ENCODE measurements at places on chromosomes 5 and 9.

DNA sequence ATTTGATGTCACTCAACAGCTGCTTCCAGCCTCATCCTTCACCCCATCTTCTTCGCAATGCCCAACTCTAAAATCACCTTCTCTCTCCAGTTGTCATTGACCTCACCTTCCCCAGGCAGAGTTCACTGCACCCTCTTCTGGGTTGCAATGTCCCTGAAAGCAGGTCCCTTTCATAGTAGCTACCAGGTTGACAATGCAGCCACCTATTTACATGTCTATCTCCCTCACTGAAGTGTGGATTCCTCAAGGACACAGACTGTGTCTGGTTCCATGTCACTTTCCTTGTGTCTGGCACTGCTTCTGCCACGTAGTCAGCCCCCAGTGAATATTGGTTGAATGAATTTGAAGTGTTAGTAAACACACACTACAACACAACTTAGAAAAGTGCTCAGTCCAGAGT lies 445.5 kb upstream of the WWC1 start:
- DNase-seq = no peak

GRCh38 chr5:77239126-77239741 lies 28.8 kb downstream of the PDE8B start:
- peak; percentile 57 for DNase-seq

DNA sequence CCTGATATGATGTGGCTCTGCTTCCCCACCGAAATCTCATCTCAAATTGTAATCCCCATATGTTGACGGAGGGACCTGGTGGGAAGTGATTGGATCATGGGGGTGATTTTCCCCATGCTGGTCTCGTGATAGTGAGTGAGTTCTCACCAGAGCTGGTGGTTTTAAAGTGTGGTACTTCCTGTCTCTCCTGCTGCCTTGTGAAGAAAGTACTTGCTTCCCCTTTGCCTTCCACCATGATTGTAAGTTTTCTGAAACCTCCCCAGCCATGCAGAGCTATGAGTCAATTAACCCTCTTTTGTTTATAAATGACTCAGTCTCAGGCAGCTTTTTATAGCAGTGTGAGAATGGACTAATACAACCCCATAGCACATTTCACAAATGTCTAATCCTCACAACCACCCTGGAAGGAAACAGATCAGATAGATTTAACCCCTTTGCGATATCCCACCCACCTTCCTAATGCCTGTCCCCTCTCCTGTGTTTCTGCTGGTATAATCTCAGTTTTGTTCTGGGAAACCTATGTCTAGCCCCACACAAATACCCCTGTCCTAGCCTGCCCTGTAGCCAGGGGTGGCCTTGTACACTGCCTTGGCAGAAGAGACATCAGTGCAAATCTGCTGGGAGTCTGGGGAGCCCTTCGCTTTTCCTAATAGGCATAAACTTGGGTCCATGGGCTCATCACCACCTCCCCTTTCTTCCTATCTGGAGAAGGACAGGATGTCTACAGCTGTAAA lies 157.0 kb upstream of the RAI14 start:
- DNase-seq = peak; percentile 8

- DNase-seq = no peak
These were observed 102.5 kb upstream of the BASP1 start for GRCh38 chr5:17114715-17115599.

GRCh38 chr5:173646692-173647091 lies 30.2 kb upstream of the BOD1 start:
- no peak for DNase-seq

DNA sequence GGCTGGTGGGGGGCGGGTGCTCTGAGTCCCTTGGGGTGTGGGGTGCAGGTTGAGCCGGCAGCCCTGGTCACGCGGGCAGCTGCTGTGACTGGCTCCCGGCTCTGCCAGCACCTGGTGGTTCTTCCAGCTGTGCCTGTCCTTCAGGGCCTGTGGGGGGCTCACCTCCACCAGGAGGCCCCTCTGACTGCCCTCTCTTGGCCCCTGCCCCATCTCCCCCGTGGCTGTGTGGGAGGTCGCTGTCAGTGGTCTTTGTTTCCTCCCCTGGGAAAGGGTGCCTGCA lies 3.3 kb downstream of the RXRA start:
- DNase-seq = no peak

DNA sequence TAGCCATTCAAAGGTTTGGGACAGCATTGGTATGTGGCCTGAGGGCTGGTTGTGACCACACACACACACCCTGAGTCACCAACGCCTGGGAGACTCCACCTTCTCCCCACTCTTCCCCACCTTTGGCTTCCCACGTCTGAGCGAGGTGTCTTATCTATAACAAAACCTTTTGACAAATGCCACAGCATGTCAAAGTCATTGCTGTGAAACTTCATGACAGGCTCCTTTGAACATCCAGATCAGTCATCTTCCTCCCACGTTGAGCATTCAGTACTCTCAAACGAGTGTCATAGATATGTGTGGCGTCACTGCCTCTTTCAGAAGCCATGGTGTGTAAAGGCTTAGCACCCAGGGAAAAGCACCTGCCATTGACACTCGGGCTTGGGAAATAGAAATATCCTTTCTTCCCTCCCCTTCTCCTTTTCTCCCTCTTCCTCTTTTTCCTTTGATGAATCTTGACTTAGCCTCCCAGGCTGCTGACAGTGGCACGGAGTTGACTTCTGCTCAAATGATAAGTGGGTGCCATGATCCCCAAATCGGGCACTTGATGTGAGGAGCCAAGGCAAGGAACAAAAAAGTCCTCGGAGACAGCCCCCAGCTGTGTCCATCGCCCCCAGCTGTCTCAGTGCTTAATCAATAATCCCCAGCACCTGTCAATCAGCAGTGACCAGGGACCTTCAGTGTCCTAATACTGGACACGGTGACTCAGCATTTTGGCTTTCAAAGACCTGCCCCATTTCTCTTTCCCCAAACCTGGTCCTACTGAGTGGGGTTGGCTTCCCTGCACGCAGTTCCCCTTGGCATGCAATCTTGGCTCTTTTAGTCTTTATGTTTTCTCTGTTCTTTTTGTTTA lies 114.8 kb downstream of the FGF18 start:
- no peak for DNase-seq

- no peak for DNase-seq
These were observed 49.7 kb downstream of the PARP8 start for GRCh38 chr5:50716134-50716533.

DNA sequence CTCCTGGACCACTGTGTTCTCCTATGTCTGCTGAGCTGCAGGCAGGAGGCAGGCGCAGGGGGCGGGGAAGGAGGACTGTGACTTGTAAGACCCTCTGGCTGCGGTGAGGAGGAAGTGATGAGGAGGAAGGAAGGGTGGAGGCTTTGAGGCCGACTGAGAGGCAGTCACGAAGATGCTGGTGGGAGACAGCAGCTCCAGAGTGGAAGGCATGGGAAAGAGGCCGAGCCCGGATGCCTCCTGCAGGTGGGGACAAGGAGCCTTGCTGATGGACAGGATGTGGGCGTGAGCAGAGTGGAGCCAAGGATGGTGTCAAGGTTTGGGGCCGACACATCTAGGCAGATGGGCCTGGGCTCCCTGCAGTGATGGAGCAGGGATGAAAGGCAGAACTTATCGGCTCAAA lies 74.3 kb upstream of the ICE1 start:
- DNase-seq = no peak

- no peak for DNase-seq
These were observed 180.9 kb downstream of the IRX2 start for GRCh38 chr5:2570586-2570985.

DNA sequence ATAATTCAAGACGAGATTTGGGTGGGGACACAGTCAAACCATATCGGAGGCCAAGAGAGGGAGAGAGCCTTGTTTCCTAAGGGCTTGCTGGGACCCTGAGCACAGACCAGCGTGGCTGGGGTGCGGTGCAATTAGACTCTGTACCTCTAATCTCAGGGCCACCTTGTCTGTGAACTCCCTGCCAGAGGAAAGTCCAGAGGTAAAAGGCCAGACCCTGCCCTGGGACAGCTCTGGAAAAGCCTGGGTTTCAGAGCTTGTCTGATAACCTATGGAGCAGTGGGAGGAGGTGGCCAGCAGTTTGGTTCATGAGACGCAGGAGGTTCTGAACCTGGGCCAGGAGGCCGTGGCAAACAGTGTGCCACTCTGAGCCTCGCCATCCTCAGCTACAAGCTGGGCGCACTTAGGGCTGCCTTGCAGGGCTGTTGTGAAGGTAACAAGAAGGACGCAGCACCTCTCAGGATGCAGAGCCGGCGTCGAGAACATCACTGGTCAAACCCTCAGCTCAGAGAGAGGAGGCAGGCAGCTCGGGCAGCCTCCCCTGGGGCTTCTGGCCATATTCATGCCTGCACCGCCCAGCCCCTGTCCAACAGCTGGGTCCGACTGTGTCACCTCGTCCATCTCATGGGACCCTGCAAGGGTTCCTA lies 4.8 kb upstream of the DOLPP1 start:
- no peak for DNase-seq

- DNase-seq = no peak
These were observed 188.8 kb upstream of the GLRA1 start for GRCh38 chr5:152113401-152113800.

DNA sequence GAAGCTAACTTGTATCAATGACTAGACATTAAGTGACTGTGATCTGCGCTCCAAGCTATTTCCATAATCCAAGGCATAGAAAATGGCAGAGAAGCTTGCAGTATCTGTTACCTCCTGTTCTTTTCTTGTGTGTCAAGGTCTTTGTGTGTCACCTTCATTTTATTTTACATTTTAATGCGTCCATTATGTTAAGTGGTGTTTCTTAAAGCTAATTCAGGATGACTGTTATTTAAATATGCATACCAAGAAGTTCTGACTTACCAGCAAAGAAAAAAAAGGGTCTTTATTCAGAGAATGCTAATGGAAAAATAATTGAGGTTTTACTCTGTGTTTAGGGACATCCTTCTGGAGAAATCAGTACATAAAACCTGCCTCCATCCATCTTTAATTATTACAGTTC lies 52.3 kb downstream of the STK32A start:
- DNase-seq = no peak
